Activated naive CD8-positive, alpha-beta T cell treated with anti-CD3 and anti-CD28 coated beads for 36 hours (primary cell): ENCODE measurements at places on chromosomes 12 and 14.

GRCh38 chr12:6647083-6647604, at the start of gene ACRBP:
TSS of gene ACRBP (minus strand) at chr12:6647432. CDS start at chr12:6647366, 66 bp downstream.
- DNase-seq, result peak; percentile 55

DNA sequence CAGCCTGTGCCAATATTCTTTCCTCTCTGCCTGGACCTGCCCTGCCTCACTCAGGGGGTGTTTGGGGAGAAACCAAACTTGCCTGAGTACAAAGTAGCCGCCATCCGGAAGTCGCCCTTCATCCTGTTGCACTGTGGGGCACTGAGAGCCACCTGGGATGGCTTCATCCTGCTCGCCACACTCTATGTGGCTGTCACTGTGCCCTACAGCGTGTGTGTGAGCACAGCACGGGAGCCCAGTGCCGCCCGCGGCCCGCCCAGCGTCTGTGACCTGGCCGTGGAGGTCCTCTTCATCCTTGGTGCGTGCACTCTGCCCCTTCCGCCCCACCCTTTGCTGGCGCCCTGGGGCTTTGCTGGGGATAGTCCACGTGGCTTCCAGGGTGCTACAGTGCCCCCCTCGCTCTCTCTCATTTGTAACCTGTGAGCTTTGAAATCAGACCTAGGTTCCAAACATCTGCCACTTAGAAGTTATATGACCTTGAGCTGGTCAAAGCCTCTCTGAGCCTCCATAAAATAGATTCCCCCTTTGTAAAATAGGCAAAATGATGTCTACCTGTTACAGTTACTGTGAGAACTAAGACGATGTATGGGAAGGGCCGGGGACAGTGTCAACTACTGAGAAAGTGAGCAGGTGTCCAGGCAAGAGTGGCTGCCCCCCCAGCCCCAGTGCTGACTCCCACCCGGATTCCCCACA, 4.5 kb downstream of the KCNH3 start:
- no peak for DNase-seq

- no peak for DNase-seq
Measured at GRCh38 chr12:6837370-6838060, 3.2 kb upstream of the GNB3 start.

DNA sequence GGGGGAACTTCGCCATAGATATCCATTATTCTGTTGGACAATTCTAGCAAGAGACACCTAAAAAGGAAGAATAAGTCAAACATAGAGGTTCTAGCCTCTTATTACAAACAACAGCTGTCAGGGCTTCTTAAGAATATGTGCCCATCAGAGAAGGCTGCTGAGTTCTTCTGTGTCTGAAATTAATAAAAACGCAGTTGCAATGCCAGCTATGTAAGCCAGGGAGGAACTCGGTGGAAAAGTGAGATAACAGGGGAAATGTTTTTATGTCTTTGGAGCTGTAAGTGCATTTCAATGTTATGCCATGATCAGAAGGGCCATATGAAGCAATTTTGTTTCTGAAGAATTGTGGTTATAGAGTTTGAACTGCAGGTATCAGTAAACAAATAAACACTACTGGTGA, 95.0 kb downstream of the SYT1 start:
- DNase-seq, result no peak

DNA sequence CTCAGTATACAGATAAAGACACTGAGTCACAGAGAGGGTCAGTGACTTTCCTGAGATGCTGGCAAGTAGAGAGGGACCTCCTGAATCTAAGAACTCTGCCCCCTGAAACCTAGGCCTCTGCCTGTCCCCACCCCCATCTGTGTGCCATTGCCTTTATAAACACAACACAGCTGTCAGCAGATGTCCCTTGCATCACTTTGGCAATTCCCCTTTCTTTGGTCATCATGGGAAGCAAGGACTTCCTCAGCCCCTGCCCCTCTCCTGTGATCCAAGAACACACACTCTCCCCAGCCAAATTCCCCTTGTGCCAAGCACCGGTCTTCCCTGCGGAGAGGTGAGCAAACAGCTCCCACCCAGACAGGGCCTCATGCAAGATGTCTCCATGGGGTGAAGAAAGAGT, 8.3 kb downstream of the TSPAN11 start:
- no peak for DNase-seq
